Stimulated activated CD4-positive, alpha-beta T cell treated with anti-CD3 and anti-CD28 coated beads, Interleukin-1b, Interleukin-23, amount 100 ng/mL, for 1 hour (primary cell): ENCODE measurements at places on chromosomes 1 and 21.
A peak's percentile ranks its signal among the peaks of the same experiment; 100 is the strongest.

- DNase-seq = no peak
Observed at GRCh38 chr1:32651461-32652073, 559 bp downstream of the RBBP4 start.

- DNase-seq = no peak
Observed at GRCh38 chr1:39711104-39711965, 20.1 kb upstream of the HPCAL4 start.

GRCh38 chr1:94927405-94928175, 680 bp upstream of the CNN3 start:
- DNase-seq = no peak

DNA sequence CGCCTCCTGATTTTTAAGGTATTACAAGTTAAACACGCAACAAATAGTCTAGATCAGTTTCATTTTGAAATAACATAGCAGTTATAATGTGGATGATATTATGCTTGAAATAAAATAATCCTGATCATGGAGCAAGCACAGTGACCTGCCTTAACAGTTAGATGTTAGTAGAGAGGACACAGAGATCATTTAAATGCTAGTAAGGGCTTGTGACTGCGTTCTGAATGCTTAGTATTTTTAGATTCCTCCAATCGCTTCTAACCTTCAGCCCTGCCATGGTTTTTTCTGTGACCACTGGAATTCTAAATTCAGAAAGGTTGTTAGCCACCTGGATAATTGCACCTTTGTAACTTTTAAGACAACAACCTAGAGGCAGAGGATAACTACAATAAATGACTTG, 46.4 kb downstream of the KIF26B start:
- no peak for DNase-seq

GRCh38 chr1:91606546-91607078, 106.0 kb downstream of the CDC7 start:
- no peak for DNase-seq

DNA sequence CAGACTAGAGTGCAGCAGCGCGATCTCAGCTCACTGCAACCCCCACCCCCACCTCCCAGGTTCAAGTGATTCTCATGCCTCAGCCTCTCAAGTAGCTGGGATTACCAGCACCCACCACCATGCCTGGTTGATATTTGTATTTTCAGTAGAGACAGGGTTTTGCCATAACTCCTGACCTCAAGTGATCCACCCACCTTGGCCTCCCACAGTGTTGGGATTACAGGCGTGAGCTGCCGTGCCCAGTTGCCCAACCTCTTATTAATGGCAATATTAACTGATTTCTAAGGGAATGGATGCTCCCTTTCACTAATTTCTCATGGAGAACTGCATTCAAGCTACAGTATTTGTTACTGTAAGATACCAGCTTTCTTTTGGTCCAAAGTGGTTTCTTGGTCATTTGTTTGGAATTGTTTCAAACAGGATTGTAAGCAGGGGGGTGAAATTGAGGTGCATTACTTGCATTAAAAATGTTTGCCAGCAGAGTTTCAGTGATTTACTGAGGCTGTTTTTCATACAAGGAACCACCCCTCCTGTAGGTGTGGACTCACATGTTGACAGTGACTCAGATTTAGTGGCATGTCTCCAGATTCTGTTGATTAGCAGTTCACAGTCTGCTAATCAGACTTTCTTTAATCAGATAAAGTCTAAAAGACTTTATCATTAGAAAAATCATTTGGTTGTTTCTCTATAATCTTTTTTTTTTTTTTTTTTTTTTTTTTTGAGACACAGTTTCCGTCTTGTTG, 3.9 kb upstream of the TGFBR3 start:
- no peak for DNase-seq

- DNase-seq = no peak
Observed at GRCh38 chr1:91872559-91873081, 13.3 kb downstream of the TGFBR3 start.

DNA sequence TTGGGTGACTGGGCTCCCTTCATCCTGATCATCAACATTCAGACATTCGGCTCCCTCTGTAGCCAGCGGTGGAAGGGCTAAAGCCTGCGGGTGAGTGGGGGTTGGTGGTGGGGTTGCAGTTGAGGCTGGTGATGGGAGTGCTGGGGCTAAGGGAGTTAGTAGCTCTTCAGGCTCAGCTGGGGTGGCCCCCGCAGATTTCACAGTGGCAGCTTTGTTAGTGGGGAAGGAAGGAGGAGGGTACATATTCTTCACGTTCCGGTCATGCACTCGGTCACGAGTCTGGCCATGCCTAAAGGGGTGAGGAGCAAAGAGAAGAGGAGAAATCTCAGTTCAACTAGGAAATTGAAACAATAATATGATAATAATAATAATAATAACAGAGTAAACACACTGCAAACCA, 6.8 kb downstream of the PSMB4 start:
- DNase-seq = no peak

- no peak for DNase-seq
Observed at GRCh38 chr21:37060296-37060695, 12.6 kb downstream of the PIGP start.

DNA sequence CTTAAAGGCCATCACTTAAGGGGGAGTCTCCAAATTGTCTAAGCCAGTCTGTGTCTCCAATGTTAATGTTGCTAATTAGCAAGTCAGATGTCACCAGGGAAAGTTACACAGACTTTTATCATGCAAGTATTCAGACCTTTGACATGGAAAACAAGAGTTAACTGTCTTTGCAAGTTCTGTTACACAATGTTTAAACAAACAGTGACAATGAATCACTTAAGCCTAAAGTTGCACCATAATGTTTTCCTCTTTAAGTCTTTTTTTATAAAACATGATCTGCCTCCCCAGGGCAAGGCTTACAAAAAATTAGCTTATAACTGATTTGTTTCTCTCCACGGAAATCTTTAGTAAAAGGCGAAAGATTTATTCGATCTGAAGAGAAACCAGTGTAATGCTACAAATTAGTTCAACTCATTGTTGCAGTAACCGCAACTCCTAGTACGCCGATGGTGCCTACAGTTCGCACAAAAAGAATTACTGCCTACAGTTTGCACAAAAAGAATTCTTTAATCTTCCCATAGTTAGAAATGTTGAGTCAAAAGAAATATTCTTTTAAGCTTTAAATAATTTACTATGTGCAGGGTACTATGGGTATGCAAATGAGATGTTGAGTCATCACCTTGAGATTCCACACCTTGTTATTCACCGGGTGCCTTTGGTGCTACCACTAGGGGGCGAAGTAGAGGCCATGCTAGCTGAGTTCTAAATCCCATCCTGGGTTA, 45.3 kb downstream of the HHAT start:
- DNase-seq = peak; percentile 19

GRCh38 chr1:159211331-159212136, 6.9 kb downstream of the ACKR1 start:
- DNase-seq = peak; percentile 31

DNA sequence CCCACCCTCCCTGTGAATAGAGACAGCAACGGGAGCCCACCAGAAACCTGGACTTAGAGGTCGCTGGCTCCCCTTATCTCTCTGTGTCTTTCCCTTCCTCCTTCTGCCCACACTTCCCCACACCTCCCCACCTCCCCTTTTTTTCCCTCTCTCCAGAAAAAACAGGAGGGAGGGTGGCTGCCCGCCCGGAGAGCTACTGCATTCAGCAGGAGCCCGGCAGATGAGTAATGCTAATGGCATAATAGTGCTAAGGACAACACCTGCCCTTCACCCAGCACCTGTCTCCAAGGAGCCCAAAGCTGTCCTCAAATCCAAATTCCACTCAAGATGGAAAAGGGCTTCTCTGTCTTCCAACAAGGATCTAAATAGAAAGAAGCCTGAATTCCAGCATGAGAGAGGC, 11.4 kb upstream of the PRELP start:
- no peak for DNase-seq

DNA sequence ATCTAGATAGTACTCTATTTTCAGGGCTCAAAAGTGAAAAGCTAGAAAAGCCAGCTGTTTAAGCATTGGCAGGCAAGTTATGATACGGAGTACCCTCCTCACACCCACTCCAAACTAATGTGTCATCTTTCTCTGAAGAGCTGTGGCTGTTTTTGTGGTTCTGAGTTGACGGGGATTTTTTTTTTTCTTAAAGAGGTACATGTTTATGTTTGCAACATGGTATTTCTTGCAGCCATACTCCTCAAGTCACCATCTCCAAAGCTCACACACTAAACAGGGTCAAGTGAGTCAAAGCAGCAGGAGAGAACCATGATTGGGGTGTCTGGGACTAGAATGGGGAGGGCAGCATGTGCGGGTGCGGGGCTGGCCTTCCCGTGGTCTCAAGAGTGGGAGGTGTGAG, 347.2 kb downstream of the DISC1 start:
- no peak for DNase-seq

DNA sequence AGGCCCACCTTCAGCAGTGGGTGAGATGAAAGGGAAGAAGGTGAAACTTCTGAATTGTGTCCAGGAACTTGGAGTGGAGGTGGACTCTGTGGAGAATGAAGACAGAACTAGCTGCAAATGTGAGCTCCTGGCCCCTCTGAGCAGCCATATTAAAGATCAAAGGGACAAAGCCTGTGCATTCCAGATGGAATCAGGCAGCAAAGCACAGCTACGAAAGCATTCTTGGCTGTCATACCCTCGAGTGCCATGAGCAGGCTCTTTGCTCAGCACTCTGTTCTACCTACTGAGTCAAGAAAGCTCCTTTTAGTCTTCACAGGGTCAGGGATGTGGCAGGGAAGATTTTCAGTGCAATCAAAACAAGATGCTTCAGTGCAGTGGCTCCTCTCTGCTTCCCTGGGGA, 86.3 kb upstream of the TSPAN2 start:
- DNase-seq = no peak

DNA sequence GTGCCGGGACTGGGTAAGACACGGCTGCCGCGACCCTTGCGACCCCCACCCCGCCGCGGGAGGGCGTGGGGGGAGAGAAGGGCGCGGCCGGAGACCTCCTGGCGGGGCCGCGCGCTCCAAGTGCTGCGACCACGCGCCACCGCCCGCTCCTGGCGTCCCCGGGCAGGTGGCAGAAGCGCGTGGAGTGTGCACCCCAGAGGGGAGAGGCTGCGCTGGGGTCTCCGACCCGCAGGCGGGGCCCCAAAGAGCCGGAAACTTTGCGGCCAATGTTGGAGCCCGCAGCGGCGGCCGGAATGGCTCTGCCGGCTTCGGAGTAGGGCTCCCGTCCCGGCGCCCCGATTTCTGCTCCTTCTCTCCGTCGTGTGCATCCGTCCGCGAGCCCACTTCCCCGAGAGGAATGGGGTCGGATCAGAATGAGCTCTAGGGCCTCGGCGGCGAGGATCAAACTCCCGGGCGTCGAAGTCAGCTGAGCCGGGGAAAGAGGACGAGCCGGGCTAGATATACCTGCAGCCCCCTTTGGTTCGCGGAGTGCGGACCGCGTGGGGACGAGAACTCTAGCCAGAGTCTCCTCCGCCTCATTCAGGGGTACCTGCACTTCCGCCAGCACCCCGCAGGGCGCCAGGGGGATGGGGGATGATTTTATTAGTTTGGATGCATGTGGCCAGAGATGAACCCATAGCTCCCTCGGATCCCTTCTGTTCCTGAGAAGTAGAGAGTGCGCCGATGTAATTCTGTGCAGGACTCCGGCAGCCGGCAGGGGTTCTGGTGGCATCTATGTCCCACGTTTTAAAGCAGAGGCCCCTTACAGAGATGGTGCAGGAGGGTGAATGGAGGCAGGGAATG, 751 bp downstream of the STUM start:
- DNase-seq = no peak

DNA sequence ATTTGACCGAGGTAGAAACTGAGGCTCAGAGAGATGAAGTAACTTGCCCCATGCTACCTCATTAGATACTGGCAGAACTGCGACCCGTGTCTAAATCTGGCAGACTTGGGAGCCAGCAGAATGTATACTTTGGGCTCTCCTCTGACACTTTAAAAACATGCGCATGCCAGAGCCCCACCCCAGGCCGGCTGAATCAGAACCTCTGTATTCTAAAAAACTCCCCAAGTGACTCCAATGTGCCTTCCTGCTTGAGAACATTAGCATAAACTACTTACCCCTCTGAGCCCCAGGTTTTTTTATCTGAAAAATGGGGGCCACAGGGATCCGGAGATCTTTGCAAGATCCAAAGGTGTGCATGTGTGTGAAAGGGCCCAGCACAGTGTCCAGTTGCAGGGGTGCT, 344.7 kb upstream of the USP24 start:
- DNase-seq = no peak

GRCh38 chr1:161121834-161122233, 3.9 kb downstream of the NIT1 start:
- DNase-seq = no peak

GRCh38 chr21:33396951-33397350, 6.3 kb upstream of the IFNGR2 start:
- no peak for DNase-seq

DNA sequence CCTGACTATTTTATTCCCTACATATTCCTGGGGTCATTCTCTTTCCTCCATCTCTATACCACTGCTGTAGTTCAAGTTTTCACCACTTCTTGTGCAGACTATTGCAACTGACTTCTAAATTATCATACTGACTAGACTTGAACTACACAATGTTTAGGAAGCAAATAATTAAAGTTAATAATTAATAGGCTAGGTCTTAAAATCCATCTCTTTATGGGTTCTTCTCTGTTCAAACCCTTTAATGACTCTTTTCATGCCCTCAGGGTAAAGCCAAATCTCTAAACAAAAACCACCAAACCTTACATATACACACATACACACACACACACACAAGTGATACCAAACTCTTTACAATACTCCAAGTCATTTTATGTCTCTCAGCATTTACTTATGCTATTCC, 22.3 kb upstream of the MOB3C start:
- DNase-seq = no peak

- DNase-seq = no peak
Observed at GRCh38 chr1:95888941-95889390, 655.0 kb downstream of the RWDD3 start.

GRCh38 chr1:206589206-206589605, 23.1 kb downstream of the EIF2D start:
- DNase-seq = no peak

GRCh38 chr1:1352786-1353388, 3.7 kb upstream of the DVL1 start:
- DNase-seq = no peak

DNA sequence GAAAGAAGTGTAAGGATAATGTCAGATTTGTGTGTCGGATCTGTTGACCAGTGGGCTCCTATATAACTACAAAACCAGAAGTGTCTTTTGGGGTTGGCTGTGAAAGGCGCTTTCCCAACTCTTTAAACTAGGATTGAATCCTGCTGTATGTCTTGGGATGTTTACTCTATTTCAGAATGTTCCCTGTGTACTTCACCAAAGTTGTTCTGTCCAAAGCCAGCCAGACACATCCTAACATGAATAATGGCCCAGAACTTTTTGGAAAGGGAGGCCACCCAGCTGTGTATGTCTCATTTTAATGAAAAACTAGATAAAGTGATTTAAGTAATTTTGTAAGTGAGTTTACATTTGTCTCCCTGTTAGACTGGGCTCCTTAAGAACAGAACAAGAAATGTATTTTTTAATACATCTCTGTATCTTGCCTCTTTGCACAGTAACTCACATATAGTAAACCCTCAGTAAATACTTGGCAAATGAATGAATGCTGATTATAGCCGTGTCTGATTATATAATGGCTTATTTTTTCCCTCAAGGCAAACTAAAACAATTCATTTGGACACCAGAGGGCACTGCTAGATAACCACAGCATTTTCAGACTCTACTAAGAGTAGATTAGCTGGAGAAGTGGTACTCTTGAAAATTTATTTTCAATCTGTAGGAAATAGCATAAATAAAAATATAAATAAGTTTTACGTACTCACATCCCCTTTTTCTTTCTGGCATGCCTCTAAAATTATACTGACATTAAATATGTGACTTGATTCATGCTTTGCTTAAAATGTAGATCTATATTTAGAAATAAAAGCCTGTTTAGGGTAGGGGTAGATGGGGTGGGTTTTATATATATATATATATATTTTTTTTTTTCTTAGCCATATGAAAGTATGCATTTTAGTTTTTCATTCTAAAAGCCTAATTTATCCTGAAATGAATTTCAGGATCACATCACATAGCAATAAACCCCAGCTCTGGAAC, 23.8 kb downstream of the TSEN15 start:
- no peak for DNase-seq
